ENCODE measurements at places on chromosomes 7 and 10. TPM values are rescaled to one million over a fixed set of nuclear protein-coding genes. Genes with fewer than 3 reads are reported as not detected.

The OR9A2 gene
- not detected for total RNA-seq

The CRYGN gene
- not detected for total RNA-seq

DNA sequence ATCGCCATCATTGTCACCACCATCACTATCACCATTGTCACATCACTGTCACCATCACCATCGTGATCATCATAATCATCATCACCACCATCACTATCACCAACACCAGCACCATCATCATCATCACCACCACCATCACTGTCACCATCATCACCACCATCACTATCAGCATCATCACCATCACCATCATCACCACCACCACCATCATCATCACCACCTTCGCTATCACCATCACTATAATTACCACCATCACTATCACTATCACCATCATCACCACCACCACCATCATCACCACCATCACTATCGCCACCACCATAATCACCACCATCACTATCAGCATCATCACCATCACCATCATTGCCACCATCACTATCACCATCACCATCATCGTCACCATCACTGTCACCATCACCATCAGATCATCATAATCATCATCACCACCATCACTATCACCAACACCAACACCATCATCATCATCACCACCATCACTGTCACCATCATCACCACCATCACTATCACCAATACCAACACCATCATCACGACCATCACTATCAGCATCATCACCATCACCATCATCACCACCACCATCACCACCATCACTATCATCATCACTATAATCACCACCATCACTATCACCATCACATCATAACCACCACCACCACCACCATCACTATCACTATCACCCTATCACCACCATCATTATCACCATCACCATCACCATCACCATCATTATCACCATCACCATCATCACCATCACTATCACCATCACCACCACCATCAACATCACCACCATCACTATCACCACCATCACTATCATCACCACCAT, 6.0 kb upstream of the GNA12 start:
- no peak for DNase-seq
- peaks cover 4% of the 10 kb centered on the region for H3K4me1 ChIP-seq
- H3K27ac ChIP-seq: no peak overlapping the region
- H3K4me3 ChIP-seq: no peak overlapping the region
- H3K36me3 ChIP-seq: no peaks in the 10 kb centered on the region
- H3K27me3 ChIP-seq: no peaks in the 10 kb centered on the region

The SFTPA2 gene
- not detected for total RNA-seq

The NPC1L1 gene
- 0.12 TPM for total RNA-seq

The NPFFR1 gene
- 0.02 TPM for total RNA-seq

DNA sequence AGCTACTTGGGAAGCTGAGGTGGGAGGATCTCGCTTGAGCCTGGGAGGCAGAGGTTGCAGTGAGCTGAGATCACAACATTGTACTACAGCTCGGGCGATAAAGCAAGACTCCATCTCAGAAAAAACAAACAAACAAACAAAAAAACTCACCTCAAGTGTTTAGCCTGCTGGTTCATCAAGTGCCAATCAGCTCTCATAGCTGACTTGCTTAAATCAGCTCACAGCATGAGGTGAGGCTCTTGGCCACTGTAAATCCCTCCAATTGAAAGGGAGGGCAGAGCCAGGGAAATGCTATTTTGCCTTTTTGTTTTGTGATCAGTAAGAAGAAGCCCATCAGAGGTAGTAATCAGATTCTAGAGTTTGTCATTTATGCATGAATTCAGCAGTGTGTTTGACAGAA, 112.3 kb downstream of the RAB11FIP2 start:
- DNase-seq: no peak
- no peaks in the 10 kb centered on the region for H3K4me1 ChIP-seq
- H3K4me3 ChIP-seq: no peak overlapping the region
- H3K27ac ChIP-seq: no peak overlapping the region
- no peaks in the 10 kb centered on the region for H3K36me3 ChIP-seq
- peaks cover 5% of the 10 kb centered on the region for H3K27me3 ChIP-seq

DNA sequence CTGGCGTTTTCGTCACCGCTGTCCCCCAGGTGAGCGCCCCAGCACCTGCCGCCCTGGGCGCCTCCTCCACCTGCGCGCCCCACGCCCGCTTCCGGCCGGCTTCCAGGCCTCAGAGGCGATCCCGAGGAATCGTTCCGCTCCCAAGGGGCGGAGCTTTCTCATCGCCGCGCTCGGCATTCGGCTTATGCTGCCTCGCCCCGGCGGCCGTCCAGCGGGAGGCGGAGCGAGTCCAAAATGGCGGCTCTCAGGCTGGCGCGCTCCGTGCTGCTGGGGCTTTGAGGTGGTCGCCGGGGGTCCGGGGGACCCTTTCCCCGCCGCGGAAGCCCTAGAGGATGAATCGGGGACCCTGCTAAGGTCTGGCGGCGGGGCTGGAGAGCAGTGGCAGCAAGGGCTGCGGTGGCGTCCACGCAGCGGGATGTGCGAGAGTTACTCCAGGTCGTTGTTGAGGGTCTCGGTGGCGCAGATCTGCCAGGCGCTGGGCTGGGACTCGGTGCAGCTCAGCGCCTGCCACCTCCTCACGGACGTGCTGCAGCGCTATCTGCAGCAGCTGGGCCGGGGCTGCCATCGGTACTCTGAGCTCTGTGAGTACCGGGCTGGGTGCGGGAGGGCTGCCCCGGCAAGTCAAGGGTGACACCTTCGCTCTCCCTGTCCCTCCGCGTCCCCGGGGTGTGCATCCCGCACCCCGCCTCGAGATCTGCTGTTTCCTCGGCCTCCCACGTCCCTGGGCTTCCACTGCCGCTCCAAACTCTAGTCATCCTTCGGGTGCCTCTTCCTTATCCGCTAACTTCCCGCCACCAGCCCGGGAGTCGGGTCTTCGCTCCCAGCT, at the start of gene TAF3:
Gene TAF3, plus strand, starts transcription at position 211 of the 826 bp plus-strand sequence. Its CDS starts 205 bp downstream, at position 416.
- H3K4me3 ChIP-seq: peak within 1 kb of the TSS; percentile 99
- DNase-seq: peak; percentile 93
- peaks cover 13% of the 10 kb centered on the region for H3K36me3 ChIP-seq
- peak within 1 kb of the TSS; percentile 77 for H3K27ac ChIP-seq
- H3K4me1 ChIP-seq: peaks cover 31% of the 10 kb centered on the region

DNA sequence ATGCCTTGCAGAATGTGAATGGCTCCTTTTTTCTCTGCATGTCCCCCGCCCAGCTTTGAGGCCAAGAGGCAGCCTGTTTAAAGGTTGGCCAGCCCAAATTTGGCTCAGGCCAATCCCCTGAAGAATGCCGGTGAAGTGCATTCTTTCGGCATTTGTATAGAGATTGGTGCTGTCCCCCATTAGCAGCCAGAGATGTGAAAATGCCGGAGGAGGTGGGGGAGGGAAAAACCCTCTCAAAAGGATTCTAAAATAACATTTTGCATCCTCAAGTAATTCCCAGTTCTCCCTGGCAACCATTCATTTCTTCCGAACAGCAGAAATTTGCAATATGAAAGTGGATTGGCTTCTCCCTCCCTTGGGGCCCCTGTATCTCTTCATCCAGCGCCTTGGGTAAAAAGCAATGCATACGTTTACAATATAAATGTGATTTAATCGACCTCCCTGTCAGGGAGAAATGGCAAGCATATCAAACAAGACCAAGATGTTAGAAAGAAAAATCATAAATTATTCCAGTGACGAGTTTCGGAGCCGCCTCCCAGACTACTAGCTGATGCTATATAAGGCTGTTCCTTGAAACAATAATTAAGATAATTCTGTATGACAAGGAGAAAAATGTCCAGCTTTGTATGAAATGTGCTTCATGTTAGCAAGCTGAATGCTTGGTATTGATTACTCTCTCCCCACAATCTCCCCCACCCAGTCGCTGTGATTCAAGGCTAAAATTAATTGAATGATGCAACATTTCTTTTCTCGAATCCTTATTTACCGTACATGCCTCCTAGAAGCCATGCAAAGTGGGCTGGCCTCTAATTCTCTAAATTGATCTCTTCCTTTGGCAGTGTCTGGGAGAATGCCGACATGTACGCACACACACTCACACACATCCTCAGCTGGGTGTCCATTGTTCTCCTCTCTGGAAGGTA, 323.7 kb downstream of the RPS24 start:
- no peaks in the 10 kb centered on the region for H3K36me3 ChIP-seq
- no peak overlapping the region for H3K27ac ChIP-seq
- H3K4me3 ChIP-seq: no peak overlapping the region
- H3K4me1 ChIP-seq: peaks cover 9% of the 10 kb centered on the region
- DNase-seq: peak; percentile 55

The ANKRD30A gene
- not detected for total RNA-seq

GRCh38 chr7:96899108-96899507, 106.2 kb upstream of the DLX6 start:
- H3K27me3 ChIP-seq: peaks cover 9% of the 10 kb centered on the region
- no peaks in the 10 kb centered on the region for H3K4me1 ChIP-seq
- DNase-seq: no peak
- no peak overlapping the region for H3K4me3 ChIP-seq

The PTN gene
- total RNA-seq: not detected

GRCh38 chr10:46037107-46037825, 6.8 kb upstream of the NCOA4 start:
- no peaks in the 10 kb centered on the region for H3K27me3 ChIP-seq
- no peaks in the 10 kb centered on the region for H3K36me3 ChIP-seq
- H3K4me3 ChIP-seq: no peak overlapping the region
- no peak overlapping the region for H3K27ac ChIP-seq

The INTS15 gene
- total RNA-seq: 58.6 TPM

The TAS2R41 gene
- not detected for total RNA-seq

- H3K4me1 ChIP-seq: peaks cover 6% of the 10 kb centered on the region
- no peaks in the 10 kb centered on the region for H3K36me3 ChIP-seq
Measured at GRCh38 chr7:135509589-135509838, 388 bp downstream of the CNOT4 start.

The CFAP43 gene
- not detected for total RNA-seq

The HYAL4 gene
- total RNA-seq: not detected

GRCh38 chr10:24556126-24556749, 167.4 kb downstream of the ARHGAP21 start:
- DNase-seq: no peak
- H3K4me1 ChIP-seq: peaks cover 5% of the 10 kb centered on the region
- H3K27ac ChIP-seq: no peak overlapping the region
- H3K4me3 ChIP-seq: no peak overlapping the region
- H3K36me3 ChIP-seq: no peaks in the 10 kb centered on the region

DNA sequence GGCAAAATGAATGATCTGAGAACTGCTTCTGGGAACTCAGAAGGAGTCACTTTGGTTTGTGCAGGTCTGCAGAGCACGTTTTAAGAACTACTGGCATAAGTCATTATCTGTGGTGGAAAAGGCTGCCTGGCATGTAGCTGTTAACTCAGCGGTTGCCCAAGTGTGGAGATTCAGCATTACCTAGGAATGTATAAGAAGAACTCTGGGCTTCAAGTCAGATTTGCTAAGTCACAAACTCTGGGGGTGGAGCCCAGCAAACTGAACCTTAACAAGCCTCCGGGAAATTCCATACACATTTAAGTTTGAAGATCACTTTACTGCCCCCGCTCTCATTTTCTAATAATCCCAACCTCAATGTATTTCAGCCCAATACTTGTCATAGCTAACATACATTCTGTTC, 31.1 kb downstream of the PLXDC2 start:
- no peak for DNase-seq
- no peak overlapping the region for H3K27ac ChIP-seq
- H3K4me3 ChIP-seq: no peak overlapping the region

DNA sequence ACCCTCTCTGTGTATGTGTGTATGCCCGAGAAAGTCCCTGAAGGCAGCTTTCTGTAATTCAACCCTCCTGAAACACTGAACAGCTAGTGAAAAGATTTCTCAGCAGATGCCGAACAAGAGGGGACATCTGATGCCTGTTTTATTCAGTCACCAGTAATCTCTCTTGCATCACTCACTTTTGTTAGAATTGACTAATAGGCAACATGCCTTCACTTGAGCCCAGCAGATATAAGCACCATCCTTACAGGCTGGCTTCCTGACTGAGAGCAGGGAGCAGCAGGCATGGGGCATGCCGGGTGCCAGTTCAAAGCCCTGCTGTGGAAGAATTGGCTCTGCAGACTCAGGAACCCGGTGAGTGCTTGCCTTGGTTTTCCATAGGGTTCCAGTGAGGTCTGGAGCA, at the start of gene ABCA13:
Gene ABCA13, plus strand, starts transcription at position 257 of the 400 bp plus-strand sequence. Its CDS starts 26 bp downstream, at position 283.
- no peaks in the 10 kb centered on the region for H3K4me1 ChIP-seq
- no peak for DNase-seq
- H3K36me3 ChIP-seq: no peaks in the 10 kb centered on the region
- no peak within 1 kb of the TSS for H3K4me3 ChIP-seq

GRCh38 chr7:12584930-12585329, 14.4 kb downstream of the SCIN start:
- no peak for DNase-seq
- no peak overlapping the region for H3K4me3 ChIP-seq
- no peaks in the 10 kb centered on the region for H3K4me1 ChIP-seq
- H3K27me3 ChIP-seq: peaks cover 6% of the 10 kb centered on the region
- no peak overlapping the region for H3K27ac ChIP-seq

DNA sequence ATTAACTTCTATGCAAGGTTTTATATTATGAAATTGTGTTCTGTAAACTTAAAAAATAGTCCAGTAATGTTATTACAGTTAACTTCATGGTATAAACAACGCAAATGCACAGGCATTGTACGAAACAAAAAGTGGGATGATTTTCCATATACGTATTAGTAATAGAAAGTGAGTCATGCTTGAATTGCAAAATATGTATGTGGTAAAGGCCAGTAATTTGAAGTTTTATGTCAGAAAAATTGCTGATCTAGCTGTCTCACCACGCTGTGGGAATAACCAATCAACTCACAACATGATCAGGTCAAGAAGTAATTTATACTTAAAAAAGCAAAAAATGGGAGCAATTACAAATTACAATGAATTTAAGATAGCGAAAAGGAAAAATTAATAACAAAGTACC, 37.0 kb upstream of the GLI3 start:
- H3K4me3 ChIP-seq: no peak overlapping the region
- H3K27ac ChIP-seq: no peak overlapping the region
- no peak for DNase-seq
- H3K36me3 ChIP-seq: no peaks in the 10 kb centered on the region

GRCh38 chr10:38038932-38039245, 28.4 kb downstream of the ZNF33A start:
- peak overlapping the region; percentile 82 for H3K4me3 ChIP-seq
- no peaks in the 10 kb centered on the region for H3K27me3 ChIP-seq
- H3K36me3 ChIP-seq: peaks cover 33% of the 10 kb centered on the region
- no peak for DNase-seq
- peaks cover 15% of the 10 kb centered on the region for H3K4me1 ChIP-seq

DNA sequence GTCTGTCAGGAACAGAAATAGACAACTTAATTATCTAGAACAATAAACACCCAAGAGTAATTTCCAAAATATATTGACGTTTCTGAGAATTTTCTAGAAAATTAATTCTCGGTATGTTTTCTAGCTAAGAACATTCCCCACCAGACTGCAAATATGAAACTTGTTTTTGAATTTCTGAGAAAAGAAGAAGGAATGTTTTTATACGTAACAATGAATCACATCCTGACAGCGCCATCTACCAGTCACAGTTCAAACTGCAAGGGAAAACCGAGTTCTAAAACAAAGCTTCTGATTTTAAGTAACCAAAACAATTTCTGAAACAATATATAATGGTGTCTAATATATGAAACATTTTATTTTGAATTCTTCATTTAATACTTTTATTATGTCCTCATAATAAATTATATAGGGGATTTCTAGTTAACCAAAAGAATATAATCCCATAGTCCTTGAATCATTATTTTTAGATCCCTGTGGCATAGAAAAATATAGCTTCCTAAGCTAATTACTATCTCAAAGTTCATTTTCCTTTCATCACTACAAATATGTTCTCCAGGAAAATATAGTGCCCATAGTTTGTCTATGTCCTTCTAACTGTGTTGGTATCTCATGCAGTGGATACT, 34.5 kb upstream of the MEOX2 start:
- no peaks in the 10 kb centered on the region for H3K36me3 ChIP-seq
- H3K27me3 ChIP-seq: no peaks in the 10 kb centered on the region
- H3K27ac ChIP-seq: no peak overlapping the region
- no peak for DNase-seq

The ACBD7 gene
- total RNA-seq: 0.90 TPM

Measured in natural killer cell treated with Interleukin-12 subunit alpha and Interleukin-12 subunit beta and Interleukin-15 and Interleukin-18, amount 100 ng/mL, for 72 hours (primary cell).